EH (cell line): ENCODE measurements at places on chromosomes 4 and X.

GRCh38 chrX:8960957-8961468 is 72.9 kb downstream of the FAM9B start:
- DNase-seq = peak; percentile 40

GRCh38 chrX:34778916-34779315 is 121.8 kb upstream of the TMEM47 start:
- DNase-seq = peak; percentile 88

DNA sequence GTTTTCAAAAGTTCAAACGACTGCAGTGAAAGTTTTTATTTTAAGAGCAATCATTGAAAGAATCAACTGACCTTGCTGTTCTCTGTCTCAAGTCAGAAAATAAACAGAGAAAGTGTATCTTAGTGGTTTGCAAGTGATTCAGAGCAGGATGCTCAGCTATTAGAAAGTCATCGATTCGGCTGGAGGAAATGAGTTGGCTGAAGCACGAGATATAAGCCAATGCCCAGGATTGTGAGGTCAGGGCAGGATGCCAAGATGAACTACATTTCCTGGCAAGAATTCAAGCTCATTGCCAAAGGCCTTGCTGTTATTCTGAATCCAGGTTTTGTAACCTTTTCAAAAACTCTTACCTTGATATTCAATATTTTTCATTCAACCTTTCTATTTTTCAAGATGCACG is 541.4 kb upstream of the BOD1L1 start:
- peak; percentile 87 for DNase-seq

DNA sequence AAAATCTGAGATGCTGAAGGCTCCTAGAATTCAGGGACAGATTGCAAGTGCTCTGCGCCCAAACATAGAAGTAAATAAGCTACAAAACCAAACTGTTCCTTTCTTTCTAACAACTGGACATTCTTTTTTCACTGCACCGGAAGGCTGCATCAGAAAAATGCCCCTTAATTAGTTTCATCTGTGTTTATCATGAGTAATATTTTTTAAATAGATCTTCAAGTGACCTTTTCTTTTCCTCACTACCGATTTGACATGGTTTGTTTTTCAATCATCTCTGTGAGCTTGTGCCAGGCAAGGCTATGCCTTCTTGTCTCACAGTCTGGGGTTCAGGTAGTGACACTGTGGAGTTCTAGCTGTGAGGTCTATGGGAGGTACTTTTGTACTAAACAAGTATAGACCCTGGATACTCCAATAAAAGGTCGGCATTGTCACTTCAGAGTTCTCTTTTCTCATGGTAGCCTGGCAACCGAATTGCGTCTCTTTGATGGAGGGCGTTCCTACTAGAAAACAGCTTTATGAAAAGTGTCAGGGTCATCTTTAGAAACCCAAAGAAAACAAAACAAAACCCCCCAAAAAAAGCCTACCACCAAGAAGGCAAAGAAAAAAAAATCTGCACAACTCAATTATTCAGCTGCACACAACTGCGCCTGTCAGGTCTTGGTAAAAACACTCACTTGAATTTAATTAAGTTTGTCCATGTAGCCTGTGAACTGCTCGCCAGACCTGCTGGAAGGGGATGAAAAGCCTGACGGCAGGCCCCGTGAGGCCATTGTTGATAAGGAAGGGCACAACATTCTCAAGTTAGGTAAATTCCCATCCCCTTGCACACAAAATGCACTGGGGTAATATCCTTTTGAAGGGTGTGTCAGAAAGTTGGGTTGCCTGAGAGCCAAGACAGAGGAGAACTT is 22.8 kb upstream of the ADAMTS3 start:
- peak; percentile 30 for DNase-seq

- no peak for DNase-seq
Observed at GRCh38 chr4:55272589-55272988, 73.5 kb upstream of the SRD5A3 start.

DNA sequence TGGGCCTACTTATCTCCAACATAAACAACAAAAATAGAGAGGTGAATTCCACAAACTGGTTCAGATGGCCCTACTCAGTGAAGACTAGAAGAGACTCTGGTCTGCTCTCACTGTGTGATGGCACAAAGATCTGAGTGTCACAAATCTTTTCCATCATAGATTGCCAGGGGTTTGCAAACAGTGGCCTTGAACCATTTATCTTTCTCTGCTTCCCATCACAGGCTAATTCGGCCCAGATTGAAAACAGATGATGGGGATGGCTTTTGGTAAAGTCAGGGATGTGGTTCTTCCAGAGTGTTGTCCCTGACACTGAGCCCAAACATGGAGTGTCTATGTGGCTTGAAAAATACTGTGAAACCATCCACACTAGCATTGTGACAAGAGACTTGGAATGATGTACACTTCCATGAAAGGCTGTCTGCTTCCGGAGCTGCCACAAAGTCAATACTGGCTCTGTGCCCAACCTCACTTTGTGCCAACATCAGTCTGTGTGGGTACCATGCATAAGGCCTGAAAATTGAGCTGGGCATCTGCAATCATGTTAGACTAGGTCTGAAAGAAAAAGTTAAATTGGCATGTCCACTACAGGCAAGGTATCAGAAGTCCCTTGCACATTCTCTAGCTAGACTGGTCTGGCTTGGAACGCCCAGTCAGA is 25.2 kb upstream of the PLAC1 start:
- DNase-seq = no peak

- DNase-seq = no peak
Observed at GRCh38 chr4:55791666-55792065, 27.9 kb upstream of the EXOC1L start.

- DNase-seq = no peak
Observed at GRCh38 chr4:53625888-53626287, 34.6 kb upstream of the LNX1 start.

DNA sequence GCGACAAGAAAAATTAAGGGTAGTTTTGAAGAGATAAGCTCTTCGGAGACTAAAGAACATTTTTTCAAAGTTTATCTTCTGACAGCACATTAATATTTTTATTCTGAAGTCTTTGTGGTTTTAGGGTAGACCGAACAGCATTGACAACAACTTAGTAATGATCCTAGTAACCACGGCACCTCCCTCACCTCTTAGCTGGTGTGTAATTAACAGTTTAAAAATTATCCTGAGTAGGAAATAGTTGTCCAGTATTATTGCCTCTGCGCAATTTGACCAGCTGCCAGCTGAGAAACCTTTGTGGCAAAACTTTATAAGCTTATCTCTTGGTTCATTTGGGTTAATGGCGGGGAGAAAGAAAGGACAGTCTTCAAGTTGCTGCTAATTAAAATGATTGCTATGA is 213.6 kb downstream of the CBLL2 start:
- DNase-seq = no peak

DNA sequence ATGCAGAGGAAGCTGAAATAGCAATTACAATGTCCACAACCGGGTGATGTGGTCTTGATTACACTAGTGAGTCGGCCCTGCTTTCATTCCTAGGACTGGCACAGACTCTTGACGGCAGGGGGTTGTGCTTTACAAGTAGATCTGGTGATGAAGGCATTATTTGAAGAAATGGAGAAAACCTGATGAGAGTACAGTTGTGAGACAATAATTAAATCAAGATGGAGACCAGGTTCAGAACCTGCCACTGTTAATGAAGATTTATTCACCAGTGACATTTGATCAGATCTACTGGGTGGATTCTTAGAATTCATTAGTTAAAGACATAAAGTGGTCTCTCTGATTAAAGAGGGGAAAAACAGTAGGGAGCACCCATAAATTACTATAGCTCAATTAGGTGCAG is 747.2 kb downstream of the STPG2 start:
- no peak for DNase-seq

- DNase-seq = peak; percentile 81
Observed at GRCh38 chr4:119659576-119659975, 31.0 kb upstream of the PDE5A start.

DNA sequence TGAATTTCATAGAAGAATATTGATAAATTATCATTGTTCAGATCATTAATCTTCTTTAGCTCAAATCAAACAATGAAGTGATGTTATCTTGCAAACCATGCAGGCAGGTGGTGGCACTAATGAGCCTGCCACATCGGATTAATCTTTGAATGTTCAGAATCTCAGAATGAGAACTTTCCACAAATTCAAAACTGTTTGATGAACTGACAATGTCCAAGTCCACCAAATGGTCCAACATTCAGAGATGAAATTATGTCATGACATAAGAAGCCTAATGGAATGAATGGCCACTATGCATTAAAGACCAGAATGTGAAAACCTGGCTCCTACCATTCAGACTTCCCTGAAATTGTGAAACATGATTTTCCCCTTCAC is 67.5 kb downstream of the SORBS2 start:
- no peak for DNase-seq

DNA sequence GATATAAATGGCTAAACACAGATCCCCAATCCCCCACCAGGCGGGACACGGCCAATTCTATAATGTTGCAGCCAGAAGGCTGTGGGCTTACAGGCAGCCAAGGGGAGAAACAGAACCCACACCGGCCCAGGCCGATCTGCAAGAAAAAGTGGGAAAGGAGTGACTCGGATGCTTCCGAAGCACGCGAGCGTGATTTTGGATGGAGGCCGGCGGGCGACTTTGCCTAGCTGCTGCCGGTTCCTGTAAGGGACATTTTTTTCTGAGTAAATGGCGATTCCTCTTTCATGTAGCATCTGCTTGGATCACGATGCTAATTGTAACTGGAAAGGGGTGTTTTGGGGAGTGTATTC is 470.2 kb downstream of the PCDH19 start:
- DNase-seq = no peak

- peak; percentile 70 for DNase-seq
Observed at GRCh38 chrX:152904151-152905080, 6.5 kb downstream of the ZNF185 start.

DNA sequence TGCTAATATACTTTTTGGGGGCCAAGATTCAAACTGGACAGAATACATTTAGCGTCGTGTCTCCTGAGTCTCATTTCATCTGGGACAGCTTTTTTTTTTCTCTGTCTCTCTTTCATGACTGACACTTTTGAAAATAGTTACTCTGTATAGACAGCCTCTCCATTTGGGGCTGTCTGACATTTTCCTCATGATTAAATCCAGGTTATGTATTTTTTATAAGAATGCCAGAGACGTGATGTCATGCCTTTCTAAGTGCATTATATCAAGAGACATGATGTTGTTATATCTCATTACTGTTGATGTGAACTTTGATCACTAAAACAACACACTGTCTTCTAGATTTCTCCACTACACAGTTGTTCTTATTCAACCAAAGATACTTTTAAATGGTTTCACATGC is 199.0 kb downstream of the BANK1 start:
- no peak for DNase-seq

DNA sequence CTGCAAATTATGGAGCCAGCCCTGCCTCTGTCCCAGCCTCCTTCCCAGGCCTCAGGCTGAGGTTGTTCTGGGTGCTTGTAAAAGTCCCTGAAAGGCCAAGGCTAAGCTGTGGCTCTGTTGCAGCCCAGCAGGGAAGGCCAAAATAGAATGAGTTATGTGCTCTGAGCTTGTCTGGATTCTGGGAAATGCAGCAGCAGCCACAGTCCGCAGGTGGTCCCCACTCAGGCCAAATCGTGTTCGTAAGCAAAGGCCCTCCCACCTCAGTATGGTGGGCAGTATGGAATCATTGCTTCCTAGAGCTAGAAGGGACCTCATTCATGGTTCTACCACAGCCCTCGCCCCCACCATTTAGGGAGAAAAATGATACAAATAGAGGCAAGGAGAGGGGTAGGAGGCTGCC is 4.7 kb upstream of the TCEAL1 start:
- peak; percentile 9 for DNase-seq

DNA sequence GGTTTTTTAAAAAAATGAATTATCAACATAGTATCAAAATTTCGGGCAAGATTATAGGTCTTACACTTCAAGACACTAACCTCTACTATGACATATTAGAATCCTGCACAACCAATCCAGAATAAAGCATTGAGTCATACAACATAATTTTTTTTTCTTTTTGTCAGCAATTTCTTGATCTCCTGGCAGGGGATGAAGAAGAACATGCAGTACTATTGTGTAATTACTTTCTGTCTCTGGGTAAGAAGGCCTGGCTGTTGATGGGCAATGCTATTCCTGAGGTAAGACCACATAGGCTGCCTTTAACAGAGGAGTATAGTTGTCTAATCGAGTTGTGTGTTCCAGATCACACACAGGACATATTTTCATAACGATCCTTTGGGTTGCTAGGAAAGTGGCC is 67.5 kb downstream of the FBXL5 start:
- no peak for DNase-seq

DNA sequence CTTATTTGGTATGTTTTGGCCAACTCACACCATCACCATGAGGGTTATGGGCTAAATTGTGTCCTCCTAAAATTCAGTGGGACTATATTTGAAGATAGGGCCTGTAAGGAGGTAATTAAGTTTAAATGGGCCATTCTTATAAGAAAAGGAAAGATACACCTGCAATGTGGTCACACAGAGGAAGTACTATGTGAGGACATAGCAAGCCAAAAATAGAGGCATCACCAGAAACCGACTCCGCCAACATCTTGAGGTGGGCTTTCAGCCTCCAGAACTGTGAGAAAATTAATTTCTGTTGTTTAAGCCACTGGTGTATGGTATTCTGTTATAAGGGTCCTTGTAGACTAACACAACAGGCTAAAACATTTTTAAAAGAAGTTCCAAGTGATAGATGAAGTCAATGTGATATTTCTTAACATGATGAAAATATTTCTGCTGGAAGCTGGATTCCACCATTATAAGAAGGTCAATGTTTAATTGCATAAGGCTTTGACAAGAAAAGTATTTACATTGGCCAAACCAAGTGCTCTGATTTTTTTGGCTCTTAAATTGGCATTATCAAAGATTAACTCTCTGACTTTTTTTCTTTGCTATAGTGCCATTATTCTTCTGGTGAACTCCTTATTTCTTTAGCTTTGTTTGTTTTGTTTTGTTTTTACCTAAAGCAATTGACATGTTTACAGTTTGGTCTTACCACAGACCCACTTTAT is 540.9 kb downstream of the PPARGC1A start:
- no peak for DNase-seq

DNA sequence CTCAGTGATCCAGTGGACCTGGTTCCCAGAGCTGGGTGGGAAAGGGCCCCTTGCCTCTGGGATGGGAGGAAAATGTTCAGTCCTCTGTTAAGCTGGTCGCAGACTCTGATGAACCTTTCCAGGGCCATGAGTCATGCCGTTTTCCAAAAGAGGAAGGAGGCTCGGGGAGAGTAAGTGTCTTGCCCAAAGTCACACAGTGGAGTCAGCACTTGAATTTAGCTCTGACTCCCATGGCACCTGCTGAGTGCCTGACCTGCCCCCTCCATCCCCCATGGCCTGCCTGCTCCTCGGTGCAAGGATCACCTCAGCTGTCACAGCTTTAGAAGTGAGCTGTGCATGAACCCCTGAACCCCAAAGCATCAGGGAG is 14.0 kb upstream of the KIAA0232 start:
- DNase-seq = peak; percentile 50

DNA sequence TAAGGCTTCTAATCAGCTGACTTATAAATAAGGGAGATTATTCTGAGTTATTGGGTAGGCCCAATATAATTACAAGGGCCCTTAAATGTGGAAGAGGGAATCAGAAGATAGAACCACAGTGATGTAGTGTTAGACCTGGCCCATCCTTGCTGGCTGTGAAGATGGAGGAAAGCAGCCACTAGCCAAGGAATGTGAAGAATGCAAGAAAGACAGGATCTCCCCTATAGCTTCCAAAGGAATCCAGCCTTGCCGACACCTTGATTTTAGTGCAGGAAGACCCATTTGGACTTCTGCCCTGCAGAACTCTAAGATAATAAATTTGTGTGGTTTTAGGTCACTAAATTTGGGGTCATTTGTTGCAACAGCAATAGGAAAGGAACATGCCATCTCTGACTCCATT is 150.6 kb downstream of the SPATA18 start:
- peak; percentile 6 for DNase-seq
